ENCODE measurements at places on chromosomes 16 and 17.

GRCh38 chr16:11836650-11837244 is 14.6 kb downstream of the RSL1D1 start:
- no peak for DNase-seq

DNA sequence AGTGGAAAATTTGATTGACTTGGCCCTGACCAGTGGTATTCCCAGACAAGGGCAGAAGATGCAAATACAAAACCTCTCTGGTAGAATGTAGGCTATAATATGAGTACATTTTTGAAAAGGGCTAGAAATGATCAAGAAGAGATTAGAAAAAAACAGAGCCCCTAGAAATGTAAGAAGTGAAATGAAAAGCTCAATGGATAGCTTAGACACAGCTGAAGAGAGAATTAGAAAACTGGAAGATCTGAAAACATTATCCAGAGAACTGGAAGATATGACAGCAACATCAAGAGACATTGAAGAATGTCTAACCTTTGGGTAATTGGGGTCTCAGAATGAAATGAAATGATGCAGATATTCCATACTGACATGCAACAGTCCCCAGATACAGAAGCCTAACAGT is 105.2 kb upstream of the ZNF750 start:
- no peak for DNase-seq

- DNase-seq, result no peak
These were observed 167.4 kb downstream of the PITPNC1 start for GRCh38 chr17:67544364-67544955.

GRCh38 chr16:404971-405486 is 3.3 kb downstream of the DECR2 start:
- no peak for DNase-seq

DNA sequence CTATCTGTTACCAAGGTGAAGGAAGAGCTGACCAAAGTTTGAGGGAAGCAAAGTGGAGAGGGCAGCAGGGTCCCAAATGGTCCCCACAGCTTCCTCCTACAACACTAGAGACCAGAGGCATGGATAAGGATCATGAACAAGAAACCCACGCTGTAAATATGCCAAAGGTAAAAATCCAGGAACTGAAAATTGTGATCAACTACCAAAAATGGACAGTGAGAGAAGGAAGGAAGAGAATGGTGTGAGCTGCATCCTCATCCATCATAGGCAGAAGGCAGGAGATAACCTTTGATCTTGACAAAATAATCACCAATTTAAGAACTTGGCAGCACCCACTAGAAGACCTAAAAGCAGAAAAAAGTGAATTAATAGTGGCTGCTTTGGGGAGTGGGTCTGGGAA is 66.2 kb downstream of the CYTH1 start:
- DNase-seq, result no peak

DNA sequence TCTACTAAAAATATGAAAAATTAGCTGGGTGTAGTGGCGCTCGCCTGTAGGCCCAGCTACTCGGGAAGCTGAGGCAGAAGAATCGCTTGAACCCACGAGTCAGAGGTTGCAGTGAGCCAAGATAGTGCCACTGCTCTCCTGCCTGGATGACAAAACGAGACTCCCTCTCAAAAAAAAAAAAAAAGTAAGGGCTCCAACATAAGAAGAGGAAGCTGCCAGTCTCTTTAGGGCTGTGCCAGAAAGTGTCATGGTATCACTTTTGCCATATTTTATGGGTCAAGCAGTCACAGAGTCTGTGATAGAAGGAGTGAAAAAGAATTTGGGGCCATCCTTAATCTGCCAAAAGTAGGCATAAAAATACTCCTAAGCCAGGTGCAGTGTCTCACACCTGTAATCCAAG is 1.4 kb upstream of the PIPOX start:
- peak; percentile 67 for DNase-seq

- DNase-seq, result no peak
These were observed 14.4 kb downstream of the SLFN5 start for GRCh38 chr17:35257208-35257659.

GRCh38 chr17:42117397-42118125 is 3.6 kb downstream of the KAT2A start:
- DNase-seq, result no peak

DNA sequence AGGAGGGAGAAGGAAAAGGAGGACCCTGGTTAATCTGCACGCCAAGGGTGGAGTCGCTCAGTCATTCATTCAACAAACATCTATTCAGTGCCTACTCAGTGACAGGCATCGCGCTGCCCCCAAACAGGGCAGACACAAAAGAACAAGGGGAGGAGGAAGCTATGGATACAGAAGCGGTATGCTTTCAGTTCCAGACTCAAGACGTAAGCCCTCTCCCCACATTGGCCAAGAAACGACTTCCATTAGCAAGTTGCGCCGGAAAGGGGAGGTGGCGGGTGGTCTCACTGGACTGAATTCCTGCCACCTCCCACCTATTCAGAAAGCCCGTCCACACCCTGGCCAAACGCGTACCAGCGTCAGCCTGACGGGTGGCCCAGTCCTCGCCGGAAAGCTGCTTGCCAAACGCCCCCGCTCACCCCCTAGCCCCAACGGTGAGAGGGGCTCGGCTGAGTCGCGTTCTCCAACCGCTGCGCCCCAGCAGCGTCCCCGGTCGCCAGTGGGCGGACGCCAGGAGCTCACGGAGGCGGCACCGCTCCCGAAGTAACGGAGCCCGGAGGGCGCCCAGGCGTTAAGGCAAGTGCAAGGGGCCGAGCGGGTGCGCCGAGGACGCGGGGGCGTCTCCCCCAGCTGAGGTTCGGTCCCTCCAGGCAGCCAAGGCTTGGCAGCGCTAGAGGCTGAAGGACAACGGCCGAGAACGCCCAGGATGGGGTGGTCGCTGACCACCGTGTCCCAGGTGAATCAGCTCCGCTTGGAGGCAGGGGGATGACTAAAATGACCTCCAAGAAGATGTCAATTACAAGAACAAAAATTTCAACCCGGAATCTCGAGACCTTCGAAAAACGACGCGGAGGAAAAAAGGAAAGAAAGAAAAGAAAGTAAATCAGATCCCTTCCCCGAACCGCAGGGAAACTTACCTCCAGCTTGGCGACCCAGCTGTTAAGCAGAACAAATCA is 470.7 kb downstream of the SOX9 start:
- no peak for DNase-seq

- DNase-seq, result no peak
These were observed 184.0 kb upstream of the GSE1 start for GRCh38 chr16:85428899-85429775.

DNA sequence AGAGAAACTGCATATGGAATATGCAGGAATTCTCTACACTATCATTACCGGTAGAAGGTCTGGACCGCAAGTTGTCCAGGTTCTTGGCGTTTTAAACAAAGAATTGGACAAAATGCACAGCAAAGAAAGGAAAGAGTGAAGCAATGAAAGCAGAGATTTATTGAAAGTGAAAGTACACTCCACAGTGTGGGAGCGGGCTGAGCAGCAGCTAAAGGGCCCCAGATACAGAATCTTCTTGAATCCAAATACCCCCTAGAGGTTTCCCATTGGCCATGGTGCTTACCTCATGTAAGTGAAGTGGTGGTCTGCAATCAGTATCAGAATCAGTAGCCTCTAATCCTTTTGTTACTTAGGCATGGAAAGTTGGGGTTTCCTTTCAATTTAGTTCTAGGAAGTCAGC is 178.5 kb upstream of the IRX3 start:
- DNase-seq, result no peak

DNA sequence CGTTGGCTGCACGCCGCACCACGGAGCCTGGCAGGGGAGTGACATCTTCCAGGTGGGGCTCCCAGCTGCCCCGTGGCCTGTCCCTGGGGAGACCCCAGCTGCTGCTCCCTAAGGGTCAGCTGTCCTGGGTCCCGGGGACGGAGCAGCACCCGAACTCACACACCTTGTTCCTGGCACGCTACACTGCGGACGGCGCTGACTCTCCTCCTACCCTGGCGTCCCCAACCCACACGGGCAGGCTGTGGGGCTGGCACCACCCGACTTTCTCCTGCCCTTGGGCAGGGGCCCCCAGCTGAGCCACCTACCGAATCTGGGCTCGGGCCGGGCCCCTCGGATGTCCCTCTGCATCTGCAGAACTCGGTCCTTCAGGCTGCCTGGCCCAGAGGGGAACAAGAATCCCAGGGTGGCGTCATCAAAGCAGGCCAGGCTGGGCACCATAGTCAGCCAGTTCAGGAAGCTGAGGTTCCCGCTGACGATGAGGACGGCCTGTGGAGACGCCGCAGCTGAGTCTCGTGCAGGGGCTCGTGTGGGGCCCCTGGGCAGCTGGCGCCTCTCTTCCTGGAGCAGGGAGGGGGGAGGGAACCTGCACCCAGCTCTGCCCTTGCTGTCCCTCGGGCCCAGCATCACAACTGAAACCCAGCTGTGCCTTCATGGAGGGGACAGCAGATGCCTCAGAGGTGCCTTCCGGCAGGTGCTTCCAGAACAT is 70.5 kb upstream of the GNG13 start:
- no peak for DNase-seq

GRCh38 chr16:57985204-57986181 is 14.6 kb upstream of the CNGB1 start:
- DNase-seq, result no peak

GRCh38 chr17:60107526-60108257 is 29.0 kb upstream of the HEATR6 start:
- DNase-seq, result peak; percentile 49

DNA sequence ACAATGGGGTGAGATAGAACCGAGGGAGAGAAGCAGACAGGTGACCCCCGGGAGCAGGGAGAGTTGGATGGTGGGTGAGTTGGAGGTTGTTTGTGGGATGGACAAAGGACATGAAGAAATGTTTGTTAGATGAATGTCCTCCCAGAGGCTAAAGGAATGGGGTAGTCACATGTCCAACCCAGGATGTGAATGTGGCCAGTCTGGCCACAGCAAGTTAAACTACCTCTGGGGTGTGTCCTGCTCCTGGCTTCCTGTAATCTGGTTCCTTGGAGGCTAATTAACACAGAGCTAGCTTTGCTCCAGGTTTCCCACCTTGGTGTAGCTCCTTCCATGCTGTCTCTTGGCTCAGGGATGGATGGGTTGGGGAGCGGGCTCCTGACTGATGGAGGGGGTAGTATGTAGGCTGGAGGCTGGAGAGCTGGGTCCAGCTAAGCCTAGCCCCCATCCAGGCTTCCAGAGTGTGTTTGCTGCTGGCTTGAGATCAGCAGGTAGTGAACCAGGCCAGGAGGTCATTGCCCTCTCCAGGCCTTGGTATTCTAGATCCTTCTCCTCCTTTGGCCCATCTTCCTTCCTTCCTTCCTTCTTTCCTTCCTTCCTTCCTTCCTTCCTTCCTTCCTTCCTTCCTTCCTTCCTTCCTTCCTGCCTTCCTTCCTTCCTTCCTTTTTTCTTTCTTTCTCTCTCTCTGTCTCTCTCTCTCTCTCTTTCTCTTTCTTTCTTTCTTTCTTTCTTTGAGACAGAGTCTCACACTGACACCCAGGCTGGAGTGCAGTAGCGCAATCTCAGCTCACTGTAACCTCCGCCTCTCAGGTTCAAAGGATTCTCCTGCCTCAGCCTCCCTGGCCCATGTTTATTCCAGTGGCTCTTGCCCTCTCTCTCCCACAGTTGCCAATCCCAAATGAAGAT is 28.0 kb upstream of the UBE2G1 start:
- DNase-seq, result no peak

DNA sequence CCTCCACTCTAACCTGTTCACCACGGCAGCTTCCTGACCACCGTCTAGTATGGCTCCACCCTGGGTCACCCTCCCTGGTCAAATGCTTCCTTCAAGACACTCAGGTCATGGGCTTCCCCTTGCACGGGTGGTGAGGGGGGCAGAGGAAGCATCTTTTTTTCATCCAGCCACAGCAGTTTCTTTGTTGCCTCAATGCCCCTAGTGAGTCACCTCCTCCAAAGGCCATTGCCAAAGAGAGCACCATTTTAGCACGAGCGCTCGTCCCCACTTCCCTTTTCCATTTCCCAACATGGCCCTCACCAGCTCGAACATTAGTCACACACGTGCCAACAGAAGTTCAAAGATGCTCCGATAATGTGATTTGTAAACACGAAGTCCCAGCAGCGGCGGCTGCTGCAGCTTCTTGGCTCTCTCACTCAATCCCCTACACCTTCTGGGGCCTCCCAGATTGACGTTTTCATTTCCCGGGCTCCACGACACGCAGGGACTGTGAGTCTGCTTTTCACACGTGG is 134.6 kb downstream of the GAS7 start:
- DNase-seq, result peak; percentile 98

DNA sequence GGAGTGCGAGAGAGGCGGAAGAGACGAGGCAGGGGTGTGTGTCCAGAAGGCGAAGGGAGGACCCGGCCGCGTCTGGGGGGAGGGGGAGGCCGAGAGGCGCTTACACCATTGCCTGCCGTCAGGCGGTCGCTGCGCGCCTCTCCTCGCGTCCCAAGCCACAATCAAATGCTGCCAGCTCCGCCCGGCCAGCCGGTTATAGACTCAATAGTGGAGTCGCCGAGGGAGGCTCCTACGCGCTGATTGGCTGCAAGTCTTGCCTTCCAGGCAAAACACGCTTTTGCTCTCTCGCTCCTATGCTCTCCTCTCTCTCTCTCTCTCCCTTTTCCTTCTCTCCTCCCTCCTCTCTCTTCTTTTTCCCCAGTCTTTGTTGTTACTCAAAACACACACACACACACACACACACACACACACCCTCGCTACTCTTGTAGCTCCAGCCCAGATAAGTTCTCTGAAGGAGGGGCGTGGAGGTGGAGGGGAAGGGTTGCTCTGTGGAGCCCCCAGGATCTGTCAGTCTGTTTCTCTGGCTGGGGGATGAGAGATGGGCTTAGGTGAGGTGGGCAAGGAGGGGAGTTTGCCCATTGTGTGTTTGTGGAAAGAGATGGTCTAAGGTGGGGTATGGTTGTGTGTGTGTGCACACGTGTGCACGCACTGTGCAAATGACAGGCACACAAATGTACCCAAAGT is at the start of gene DLX3:
DLX3 (minus strand) TSS at position 170 of the 684 bp plus-strand sequence. CDS start 226 bp downstream, outside the sequence.
- peak; percentile 52 for DNase-seq

Measured in inflammatory macrophage treated with lipopolysaccharide for 4 hours (primary cell).